ENCODE measurements at places on chromosomes 2 and 18.

DNA sequence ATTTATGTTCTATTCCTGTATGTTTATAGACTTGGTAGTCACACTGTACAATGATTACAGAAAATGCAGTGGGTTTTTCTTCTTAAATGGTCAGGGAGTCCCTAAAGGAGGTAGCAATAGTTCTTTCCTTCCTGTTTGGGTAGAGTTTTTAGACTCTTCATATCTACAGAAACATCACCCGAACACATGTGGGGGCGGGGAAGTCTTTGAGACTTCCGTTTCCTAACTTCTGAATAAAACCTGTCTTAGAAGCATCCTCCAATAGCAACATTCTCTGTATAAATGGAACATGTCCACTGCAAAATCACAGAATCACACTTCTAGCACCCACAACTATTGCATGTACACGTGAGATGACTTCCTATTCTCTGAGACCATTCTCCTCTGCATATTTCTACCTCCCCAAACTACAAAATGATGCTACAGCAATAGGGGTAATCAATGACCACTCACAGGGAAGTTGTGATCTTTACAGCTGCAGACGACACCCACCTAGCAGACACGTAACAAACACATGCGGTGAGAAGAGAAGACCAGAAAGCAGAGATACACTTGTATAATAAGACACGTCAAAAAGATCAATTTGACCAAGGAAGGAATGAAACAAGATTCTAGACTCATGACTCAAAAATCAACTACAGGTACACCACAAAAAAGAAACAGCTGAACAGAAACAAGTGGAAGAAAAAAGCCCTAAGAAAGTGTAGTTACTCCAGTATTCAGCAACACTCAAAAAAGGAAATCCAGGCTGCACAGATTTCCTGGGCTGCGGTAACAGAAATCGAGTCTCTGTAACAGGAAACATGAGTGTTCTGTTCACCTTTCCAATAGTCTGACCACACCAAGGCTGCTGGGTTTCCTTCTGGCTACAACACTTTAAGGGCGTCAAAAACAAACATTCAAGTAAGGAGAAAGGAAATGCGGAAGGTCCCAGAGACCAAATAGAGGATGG, 120.4 kb downstream of the ZNF516 start:
- no peak for DNase-seq

- peak; percentile 38 for DNase-seq
Measured at GRCh38 chr2:234003972-234004617, 46.4 kb upstream of the SPP2 start.

GRCh38 chr2:144210076-144210475, 309.8 kb downstream of the ZEB2 start:
- no peak for DNase-seq

DNA sequence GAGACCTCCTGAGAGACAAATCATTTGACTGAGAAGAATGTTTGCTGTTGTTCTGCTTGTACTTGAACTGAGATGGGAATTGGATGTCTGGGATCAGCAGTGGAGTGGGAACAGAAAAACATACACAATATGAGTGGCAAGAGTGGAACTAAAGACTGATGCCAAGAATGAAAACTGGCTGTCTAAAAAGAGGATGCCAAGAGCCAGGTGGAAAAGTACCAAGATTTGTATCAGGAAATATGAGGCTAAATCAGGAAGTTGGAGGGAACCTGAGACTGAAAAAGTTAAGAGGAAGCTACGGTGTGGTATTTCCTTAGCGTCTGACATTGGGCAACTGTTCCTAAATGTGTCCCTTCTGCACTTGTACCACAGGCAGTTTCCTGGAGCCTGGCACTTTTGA, 440.9 kb upstream of the CELF4 start:
- no peak for DNase-seq

GRCh38 chr2:218245214-218245613, 15.6 kb upstream of the GPBAR1 start:
- no peak for DNase-seq

- DNase-seq: no peak
Measured at GRCh38 chr2:164737612-164738081, 104.0 kb downstream of the COBLL1 start.

DNA sequence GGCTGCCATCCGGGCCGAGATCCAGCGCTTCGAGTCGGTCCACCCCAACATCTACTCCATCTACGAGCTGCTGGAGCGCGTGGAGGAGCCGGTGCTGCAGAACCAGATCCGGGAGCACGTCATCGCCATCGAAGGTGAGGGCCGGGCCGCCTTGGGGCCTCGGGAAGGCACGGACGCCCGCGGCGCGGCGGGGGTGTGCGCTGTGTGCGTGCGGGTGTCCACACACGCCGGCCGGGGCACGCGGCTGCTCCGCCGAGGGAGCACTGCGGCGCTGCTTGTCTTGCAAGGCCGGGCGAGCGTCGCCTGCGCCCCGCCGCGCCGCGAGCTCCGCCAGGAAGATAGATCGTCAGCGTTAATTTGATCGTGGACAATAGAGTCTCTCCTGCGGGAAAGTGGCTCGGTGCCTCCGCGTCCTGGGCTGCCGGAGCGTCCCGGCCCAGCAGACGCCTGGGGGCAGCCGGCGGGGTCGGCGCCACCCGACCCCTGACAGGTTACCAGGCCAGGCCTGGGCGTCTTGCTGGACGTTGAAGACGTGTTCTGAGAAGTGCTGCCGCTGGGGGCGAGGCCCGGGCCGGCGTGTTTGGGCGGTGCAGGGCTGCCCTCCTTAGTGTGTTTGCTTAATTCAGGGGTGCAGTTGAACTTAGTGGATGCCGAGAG, 1.0 kb downstream of the AGAP1 start:
- DNase-seq: peak; percentile 10

GRCh38 chr2:52558265-52558664, 1209.3 kb upstream of the CHAC2 start:
- no peak for DNase-seq

DNA sequence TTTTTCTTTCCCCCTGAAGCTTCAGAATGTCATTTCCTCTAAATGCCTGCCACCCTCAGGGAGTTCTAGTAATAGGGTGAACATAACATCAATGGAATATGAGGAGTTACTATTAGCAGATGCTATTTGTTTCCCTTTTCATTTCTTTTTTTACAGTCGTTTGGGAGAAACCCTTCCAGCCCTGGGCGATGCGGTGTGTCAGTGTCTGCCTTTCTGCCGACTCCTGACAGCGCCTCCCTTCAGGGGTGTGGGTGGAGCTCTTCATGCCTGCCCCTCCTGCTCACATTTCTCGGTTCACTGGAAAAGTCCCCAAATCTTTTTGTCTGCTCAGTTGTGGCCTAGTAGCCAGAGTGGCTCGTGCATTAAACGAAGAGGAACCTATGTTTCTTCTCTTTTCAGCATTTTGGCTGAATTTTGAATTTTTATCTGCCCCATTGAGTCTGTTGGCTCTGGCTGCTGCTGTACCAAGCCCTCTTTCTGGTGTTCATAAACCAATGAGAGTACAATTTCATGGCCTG, 72.3 kb downstream of the FMNL2 start:
- DNase-seq: no peak

DNA sequence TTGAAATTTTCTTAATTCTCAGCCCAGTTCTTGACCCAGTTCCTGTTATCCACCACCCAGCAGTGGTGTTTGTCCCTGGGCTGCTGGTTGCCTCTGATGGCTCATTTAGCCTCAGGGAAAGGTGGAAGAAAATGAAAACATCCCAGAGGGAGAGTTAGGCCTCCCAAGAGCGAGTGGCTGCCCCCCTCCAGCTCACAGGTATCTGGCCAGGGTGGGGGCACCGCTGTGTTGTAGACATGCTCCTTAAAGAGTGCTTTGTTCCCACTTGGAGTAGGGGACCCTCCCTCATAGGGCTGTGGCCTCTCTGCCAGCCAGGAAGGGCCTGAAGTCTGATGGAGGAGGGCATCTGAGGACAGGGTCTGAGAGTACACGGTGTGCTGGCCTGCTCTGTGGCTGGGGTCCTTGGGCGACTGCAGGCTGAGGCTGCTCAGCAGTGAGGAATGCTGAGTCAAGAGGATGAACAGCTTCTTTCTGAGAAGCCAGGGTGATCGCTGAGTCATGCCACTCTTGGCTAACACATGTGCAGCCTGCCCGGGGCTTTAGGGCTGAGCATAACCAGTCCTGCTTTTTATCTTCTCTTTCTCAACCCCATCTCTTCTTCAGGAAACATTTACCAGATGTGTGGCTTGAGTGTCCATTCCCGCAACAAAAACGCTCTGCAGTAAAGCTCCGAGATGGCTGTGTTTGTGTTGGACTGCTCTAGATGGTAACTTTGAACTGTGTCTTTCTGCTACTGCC, 72.3 kb downstream of the IL1R2 start:
- DNase-seq: no peak

GRCh38 chr2:222523783-222524544, 99.6 kb downstream of the SGPP2 start:
- no peak for DNase-seq

DNA sequence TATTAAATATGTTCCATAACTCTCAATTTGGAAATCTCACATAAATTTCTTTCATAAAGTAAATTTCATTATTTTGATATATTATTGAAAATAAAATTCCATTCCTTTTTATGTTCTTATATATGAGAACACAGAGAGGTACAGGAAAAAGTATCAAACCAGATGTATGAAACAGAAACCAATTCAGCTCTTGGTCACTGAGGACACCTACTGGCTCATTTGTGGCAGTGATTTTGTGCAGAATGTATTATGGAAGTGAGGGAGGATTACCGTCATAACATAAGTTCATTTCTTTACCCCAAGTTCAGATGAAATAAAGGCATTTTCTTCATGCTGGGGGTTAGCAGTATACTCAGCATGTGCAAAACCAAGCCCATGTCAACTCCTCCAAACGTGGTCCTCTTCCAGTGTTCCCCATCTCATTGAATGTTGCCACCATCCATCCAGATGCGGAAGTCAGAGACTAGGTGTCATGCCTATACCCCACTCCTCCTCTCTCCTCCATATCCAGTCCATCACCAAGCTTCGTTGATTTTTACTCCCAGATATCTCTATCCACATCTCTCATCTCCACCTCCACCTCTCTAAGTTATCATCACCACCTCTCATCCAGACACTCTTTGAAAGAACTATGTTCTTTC, 41.7 kb upstream of the MALL start:
- DNase-seq: no peak

- DNase-seq: no peak
Measured at GRCh38 chr2:189485146-189485545, 43.9 kb downstream of the WDR75 start.

DNA sequence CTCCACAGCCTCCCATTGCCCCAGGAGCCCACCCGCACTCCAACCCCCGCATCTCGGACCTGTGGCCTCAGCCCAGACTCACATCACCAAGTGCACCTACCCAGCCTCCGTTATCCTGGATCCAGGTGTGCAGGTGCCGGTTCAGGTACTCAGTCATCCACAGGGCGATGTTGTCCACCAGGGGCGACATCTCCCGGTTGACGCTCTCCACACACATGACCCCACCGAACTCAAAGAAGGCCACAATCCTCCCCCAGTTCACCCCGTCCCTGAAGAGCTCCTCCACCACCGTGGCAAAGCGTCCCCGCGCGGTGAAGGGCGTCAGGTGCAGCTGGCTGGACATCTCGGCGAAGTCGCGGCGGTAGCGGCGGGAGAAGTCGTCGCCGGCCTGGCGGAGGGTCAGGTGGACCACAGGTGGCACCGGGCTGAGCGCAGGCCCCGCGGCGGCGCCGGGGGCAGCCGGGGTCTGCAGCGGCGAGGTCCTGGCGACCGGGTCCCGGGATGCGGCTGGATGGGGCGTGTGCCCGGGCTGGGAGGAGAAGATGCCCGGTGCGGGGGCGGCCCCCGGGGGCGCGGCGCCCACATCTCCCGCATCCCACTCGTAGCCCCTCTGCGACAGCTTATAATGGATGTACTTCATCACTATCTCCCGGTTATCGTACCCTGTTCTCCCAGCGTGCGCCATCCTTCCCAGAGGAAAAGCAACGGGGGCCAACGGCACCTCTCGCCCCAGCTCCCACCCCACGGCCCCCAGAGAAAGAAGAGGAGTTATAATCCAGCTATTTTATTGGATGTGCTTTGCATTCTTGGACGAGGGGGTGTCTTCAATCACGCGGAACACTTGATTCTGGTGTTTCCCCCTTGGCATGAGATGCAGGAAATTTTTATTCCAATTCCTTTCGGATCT, 1.3 kb downstream of the BCL2 start:
- peak; percentile 84 for DNase-seq

DNA sequence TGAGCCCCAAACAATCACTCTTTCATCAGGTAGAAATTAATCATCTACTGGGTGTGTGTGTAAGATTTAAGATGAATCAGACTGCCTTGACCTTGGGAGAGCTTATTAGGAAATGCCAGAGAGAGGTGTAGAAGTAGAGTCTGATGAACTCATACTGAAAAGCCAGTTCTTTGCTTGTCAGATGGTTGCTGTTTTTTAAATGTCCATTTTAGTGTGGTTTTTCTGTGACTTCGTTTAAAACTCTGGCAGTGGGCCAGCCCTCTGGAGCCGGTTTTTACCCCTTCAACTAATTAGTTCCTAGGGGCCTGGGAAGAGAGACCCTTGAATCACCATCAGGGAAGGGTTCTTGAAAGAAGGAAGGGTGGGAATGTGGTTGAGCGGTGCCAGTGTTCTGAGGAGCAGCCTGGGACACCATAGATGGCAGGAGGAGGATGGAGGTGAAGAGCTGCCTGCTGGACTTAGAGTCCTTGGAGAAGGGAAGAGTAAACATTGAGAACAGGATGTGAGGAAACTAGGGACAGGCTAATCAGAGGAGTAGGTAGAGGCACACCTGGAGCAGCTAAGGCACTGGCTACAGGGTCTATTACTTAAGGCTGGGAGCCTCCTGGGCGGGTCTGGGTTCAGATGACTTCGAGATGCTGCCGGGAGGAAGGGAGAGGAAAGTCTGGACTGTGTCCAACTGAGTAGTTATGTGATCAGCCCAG, 66.1 kb downstream of the LRRFIP1 start:
- DNase-seq: no peak

GRCh38 chr2:37459095-37459981, 114.9 kb downstream of the QPCT start:
- no peak for DNase-seq

- no peak for DNase-seq
Measured at GRCh38 chr2:16185801-16186272, 245.5 kb downstream of the MYCN start.

DNA sequence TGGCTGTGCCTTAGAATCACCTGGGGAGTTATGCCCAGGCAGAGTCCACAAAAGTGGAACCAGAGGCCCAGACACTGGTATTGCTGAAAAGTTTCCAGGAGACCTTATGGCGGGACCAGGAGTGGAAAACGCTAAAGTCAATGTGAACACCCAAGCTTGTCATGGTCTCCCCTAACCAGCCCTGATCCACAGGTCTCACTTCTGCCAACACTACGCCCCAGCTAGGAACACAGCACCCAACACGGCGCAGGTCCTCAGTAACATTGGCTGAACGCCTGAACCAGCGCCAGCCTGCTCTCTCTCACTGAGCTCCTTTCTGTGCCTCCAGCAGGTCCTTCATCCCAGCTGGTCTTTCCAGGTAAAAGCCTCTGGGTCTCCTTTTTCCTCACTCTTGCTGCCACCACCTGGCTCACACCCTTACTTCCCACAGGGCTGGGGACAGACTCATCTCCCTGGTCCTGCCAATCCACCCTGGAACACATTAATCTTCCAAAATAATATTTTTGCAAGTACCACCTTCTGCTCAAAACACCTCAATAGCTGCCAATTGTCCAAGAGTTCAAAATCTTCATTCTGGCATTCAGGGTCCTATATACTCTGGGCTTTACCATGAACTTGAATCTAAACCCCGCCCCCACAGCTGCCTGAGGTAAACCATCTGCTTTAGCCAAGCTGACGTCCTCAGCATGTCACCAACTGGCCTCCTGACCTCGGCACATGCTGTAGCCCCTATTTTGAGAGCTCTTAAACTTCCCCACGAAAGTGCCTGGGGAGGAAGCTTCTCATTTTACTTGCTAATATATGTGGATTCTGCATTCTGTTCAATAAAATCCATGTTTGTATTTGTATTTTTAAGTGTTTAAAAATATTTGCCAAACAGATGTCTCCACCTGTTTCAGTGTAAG, 34.6 kb downstream of the ADCY3 start:
- no peak for DNase-seq

GRCh38 chr2:190488516-190489233, 45.8 kb downstream of the NEMP2 start:
- no peak for DNase-seq

Data from stimulated activated CD4-positive, alpha-beta T cell treated with anti-CD3 and anti-CD28 coated beads, Interleukin-15, amount 100 ng/mL, for 48 hours (primary cell).